ENCODE measurements at places on chromosomes 3 and 15. TPM values are rescaled to one million over a fixed set of nuclear protein-coding genes. Genes with fewer than 3 reads are reported as not detected.

GRCh38 chr15:54571576-54571975 is 593.3 kb downstream of the UNC13C start:
- no peak for DNase-seq

The HDGFL3 gene
- 13.9 TPM for polyA plus RNA-seq

DNA sequence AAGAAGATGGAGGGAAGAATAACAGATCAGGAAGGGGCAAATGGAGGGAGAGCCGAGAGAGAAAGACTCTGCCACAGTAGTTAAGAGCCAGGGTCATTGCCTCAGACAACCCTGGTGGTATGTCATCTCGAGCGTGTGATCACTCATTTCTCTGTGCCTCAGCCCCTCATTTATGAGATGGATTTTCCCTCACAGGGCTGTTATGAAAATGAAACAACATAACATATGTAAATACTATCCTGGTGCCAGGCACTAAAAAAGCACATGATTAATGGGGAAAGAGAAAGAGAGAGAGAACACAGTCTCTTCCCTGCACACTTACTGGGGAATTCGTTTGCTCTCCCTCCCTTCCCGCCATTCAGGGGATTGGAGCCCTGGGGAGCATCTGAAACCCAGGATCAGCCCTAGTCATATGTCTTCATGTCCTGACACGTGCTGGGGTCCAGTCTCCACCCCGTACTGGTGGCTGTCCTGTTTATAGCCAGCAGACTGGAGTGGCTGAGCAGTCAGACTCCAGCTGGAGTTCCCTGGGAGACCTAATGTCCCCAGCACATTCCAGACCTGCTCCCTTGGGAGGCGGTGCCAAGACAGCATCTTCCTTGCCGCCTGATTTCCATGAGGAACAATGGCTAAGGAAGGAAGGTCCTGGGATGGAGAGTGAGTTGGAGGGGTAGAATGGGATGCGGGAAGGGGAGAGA is 14.7 kb upstream of the AMOTL2 start:
- DNase-seq: no peak

The SKOR1 gene
- polyA plus RNA-seq: 0.22 TPM

The C2CD4B gene
- polyA plus RNA-seq: 0.26 TPM
